ENCODE measurements at places on chromosomes 7 and 10. TPM values are rescaled to one million over a fixed set of nuclear protein-coding genes. Genes with fewer than 3 reads are reported as not detected.

IL15RA gene
- not detected for total RNA-seq

MEOX2 gene
- total RNA-seq: 0.23 TPM

CRTAC1 gene
- total RNA-seq: 55.8 TPM

HOXA1 gene
- not detected for total RNA-seq

PIP gene
- total RNA-seq: not detected

SLC16A12 gene
- 3.9 TPM for total RNA-seq

SPDYE2B gene
- total RNA-seq: not detected

TUBB8 gene
- not detected for total RNA-seq

HOXA5 gene
- total RNA-seq: not detected

IGFBP3 gene
- 7.2 TPM for total RNA-seq

AKR1B15 gene
- not detected for total RNA-seq

SEMA3D gene
- total RNA-seq: 10.1 TPM

NOC3L gene
- total RNA-seq: 23.1 TPM

CYP26C1 gene
- 0.23 TPM for total RNA-seq

KLF14 gene
- total RNA-seq: 0.23 TPM

NEUROD6 gene
- total RNA-seq: 4.2 TPM

DNAH11 gene
- 8.3 TPM for total RNA-seq

TMEM196 gene
- total RNA-seq: 28.6 TPM

CHRM2 gene
- total RNA-seq: 23.3 TPM

SPDYE16 gene
- 0.23 TPM for total RNA-seq

PSMC2 gene
- 102 TPM for total RNA-seq

TRIL gene
- total RNA-seq: 33.9 TPM

BAIAP2L1 gene
- 1.6 TPM for total RNA-seq

CALHM3 gene
- total RNA-seq: not detected

LRRC18 gene
- 0.23 TPM for total RNA-seq

NEURL1 gene
- 33.4 TPM for total RNA-seq

NKX2-3 gene
- total RNA-seq: not detected

GIMAP4 gene
- 10.8 TPM for total RNA-seq

CYP3A5 gene
- total RNA-seq: not detected
